NK-92 treated with Interleukin-12 subunit alpha and Interleukin-12 subunit beta, amount 100 ng/mL, for 24 hours (cell line): ENCODE measurements at places on chromosomes 5 and 9.
A peak's percentile ranks its signal among the peaks of the same experiment; 100 is the strongest.

DNA sequence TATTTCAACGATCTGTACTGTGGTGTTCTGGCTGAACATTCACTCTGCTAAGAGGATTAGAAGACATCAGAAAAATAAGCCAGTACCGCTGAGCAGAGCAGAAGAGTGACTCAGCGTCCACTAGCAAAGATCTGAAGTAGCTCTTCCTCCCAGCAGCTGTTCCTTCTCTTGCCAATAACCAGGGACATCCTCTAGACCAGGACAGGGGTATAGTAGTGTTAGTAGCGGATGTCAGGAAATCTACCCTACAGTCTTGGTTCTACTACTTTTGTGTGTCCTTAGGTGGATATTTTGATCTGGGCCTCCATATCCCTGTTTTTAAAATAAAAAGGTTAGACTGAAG, 103.6 kb downstream of the TSSK1B start:
- no peak for DNase-seq

- no peak for DNase-seq
Measured at GRCh38 chr5:151773951-151774350, 2.2 kb downstream of the G3BP1 start.

DNA sequence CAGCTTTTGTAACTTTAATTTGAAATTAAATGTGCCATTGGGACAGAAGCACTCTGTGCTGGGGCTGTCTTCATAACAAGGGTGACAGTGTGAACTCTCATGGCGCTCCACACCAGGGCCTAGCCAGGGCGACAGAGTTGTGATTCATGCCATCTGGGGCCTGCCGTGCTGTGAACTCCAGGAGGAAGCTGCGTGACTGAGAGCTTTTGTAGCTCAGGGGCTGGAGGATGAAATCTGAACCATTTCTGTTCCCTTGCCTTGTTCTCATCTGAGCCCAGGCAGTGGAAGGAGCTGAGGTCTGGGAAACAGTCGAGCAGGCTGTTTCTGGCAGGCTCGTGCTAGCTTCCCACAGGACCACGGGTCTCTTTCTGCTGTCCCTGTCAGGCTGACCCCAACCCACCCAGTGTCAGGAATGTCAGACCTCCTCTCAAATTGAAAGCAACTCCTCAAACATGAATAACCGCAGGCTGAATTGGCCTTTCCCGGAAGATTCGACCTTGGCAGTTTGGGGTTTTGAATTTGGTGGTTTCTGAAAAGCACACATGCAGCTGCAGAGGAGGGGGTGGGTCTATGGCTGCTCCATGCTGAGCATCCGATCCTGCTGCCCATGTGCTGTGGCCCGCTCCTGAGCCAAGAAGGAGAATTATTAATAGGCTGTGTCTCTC, 69.2 kb upstream of the RPS23 start:
- no peak for DNase-seq

- no peak for DNase-seq
Measured at GRCh38 chr9:137383081-137383783, 39.7 kb downstream of the EXD3 start.

DNA sequence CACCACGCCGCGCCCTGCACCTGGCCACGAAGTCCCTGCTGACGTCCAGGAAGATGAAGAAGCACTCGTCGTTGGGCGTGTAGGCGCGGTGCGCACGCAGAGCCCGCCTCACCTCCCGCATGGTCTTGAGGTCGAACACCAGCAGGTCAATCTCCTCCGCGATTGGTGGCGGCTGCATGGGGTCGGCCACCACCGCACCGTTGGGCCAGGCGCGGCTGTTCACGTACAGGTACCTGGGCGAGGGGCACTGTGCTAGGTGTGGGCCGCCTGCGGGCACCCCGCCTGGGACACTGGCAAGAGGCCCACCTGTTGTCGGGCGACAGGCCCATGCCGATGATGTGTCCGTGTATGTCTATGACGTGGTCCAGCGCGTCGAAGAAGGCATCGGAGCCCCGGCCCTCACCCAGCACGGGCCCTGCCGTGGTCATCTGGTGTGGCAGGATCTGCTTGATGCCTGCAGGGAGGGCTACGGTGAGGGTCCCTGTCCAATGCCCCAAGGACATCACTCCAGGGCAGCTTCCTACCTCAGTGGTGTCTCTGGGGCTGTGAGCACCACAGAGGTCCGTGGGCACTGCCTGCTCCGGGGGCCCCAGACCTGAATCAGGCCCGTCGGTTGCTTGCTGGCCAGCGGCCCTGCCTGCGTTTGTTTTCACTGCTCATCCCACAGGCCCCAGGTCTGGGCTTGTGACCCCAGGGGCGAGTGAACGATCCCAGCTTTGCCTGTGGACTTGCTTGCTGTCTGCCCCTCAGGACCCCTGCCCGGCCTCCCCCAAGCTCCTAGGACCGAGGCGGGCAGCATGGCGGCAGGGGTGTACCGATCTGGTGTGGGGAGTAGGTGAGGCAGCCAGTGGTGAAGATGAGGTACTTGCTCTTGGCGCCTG, 3.1 kb downstream of the FBXW5 start:
- DNase-seq, result no peak

DNA sequence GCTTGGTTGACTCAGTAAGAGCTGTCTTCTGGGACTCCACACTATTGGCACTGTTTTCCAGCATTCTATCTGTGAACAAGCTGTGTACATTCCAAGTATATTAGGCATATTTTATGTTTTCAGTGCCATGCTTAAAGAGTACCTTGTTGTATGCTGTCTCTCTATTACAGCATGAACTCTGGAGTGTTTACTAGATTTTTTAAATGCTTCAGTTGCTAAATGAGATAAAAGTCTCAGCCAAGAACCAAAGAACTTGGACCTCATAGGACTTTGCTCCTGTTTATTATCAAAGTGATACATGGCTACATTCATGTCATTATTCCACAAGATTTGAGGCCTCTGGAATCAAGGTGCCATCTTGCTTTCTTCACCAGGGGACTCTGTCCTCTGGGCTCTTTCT, 167.2 kb downstream of the C9orf152 start:
- no peak for DNase-seq

GRCh38 chr5:101658433-101658832, 637.7 kb downstream of the SLCO4C1 start:
- no peak for DNase-seq

DNA sequence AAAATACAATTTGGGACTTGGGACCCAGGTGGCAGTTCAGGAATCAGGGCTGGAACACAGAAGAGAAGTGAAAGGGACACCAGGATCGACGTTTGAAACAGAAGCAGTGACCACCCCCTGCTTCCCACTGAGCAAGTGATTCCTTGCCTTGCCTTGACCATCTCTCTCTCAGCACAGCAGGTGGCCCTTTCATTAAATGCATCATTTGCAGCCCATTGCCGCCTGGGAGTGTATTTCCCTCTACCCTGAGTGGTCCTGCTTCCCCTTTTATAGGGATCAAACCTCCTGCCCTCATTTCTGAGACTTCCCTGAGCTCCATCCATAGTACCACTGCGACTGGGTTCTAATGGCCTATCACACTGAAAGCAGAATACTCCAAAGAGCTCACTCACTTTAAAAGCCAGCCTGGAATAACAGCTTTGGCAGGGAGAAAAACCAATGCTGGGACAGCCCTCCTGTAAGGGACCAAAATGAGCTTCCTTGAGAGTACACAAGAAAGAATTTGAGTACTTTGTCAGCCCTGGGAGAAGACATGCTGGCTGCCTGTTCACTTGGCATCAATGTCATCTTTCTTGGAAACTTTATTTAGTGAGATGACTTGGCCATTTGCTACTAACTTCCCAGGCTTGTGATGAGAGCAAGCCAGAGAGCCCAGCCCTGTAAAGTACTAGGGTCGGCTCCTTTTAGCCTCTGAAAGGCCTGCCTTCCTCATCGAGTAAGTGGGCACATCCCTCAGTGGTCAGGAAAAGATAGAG, 149.7 kb downstream of the SLIT3 start:
- no peak for DNase-seq

GRCh38 chr5:138352722-138353559, 456 bp downstream of the KDM3B start:
- DNase-seq, result peak; percentile 51

GRCh38 chr9:14107977-14108376, 206.0 kb downstream of the NFIB start:
- DNase-seq, result no peak

GRCh38 chr9:88791105-88791805, 200.0 kb upstream of the S1PR3 start:
- DNase-seq, result no peak

DNA sequence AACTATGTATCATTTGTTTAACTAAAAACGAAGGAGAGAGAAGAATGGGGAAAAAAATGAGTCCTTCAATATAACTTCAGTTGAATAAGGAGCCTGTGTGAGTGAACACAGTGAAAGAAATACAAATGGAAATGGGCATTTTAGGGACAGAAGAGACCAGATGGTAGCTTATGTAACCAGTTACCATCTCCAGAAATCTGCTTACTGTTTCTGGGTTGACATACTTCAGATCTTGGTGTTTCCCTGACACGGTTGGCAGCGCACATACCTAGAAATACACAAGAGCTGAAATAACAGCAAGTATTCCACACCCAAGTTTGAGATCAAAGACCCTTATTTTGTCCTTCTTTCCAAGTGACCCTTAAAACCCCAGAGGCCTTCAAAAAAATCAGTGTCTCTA, 14.9 kb upstream of the GFRA3 start:
- no peak for DNase-seq

DNA sequence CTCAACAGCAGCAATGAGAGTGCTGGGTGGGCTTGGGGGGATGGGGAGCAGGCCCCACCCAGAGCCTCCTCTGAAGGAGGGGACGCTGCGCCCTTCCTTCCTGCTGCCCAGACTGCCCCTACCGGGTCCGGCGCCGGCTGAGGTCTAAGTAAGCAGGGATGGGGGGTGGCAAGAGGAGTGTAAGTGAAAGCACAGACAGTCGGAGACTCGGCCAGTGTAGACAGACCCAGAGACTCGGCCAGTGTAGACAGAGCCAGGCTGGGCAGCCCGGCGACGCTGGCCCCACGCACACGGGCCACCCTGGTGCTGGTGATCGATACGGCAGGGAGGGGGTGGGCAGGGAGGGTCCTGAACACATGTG, 7.4 kb upstream of the ENTPD8 start:
- DNase-seq, result no peak

DNA sequence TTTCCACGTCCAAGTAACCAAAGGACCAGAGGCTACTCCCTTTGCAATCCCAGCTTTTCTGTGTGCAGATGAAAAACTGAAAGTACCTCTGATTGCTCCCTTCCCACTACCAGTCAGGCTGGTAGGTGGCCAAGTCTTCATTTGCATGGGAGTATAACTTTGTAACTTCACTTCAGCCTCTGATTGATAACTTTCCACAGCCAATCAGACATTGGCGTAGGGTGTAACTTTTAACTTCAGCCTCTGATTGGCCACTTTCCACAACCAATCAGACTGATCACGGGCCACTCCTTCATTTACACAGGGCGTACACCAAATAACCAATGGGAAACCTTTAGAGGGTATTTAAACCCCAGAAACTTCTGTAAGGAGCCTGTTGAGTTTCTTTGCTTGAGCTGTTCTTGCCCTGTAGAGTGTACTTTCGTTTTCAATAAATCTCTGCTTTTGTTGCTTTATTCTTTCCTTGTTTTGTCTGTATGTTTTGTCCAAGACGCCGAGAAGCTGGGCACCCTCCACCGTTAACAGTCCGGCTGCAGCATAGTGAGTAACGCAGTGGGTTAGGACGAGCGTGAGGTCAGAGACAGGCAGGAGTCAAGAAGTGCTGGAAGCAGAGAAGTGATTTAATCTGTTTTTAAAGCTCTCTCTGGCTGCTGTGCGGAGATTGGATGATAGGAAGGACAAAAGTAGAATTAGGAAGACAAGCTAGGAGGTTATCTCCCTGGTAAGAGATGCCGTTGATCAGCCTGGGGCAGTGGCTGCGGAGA, 3.5 kb upstream of the EXOSC2 start:
- DNase-seq, result no peak

DNA sequence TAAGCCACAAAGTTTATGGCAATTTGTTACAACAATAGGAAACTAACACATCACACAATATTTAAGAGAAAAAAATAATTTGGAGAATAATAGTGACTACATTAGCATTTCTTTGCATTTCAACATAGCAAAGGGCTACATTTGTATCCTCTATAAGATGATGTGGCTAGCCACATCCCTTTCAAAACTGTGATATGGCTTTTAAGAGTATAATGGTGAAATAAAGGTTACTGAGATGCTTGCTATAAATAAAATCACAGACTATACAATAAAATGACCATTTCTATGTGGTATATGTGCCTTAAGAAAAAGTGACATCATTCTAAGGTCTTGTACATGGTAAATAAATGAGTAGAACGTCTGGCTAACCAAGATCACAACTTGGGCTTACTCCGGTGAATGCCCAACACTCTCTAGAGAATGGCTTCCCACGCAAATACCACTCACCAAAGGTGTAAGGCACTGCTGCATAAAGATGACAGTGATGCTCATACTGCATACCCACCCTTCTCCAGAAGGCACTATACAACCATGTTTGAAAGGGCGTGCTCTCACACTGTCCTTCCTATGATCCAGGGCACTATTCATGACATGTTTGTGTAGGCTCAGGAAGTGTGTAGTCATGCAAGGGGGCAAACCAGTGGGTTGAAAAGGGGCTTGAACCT, 286.5 kb downstream of the MLLT3 start:
- DNase-seq, result no peak

DNA sequence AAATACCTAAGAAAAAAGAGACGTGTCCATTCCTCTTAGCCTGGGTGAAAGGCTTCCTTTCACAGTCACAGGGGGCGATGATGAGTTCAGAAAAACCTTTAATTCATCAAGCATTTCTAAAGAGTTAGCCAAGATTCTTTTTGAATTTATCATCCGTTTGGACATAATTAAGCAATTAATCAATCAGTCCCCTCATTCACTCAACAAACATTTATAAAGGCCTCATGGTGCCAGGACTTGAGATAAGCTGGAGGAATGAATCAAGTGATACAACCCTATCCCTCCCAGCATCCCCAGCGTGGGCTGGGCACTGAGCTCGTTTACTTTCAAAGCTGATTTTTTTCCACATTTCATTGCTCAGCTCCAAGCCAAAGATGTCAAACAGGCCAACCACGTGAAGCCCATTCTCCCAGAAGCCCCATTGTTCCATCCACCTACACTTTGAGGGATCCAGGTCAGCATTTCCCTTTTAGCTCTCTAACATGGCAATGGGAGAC, 140.5 kb downstream of the SLIT3 start:
- no peak for DNase-seq

GRCh38 chr5:172626031-172626581, 15.0 kb upstream of the NEURL1B start:
- no peak for DNase-seq

DNA sequence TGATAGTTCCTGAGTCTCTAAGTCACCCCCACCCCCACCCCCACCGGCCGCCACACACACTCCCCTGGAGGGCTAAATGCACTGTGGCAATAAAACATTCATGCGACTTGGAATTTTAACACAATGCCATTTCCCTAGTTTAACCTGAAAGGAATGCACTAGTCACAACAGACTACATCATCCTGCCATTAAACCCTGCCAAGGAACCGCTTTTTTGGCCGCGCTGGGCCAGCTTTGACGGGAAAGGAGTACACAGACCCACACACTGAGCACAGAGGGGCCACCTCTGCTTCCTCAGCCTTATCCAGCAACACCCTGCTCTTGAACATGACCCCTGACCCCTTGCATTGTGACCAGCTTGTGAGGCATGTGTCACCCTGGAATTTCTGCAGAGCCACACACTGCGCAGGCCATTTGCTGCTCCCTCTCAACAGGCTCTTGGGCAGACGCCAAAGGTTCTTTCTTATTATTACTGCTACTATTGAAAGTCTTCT, 165.3 kb downstream of the BNC2 start:
- no peak for DNase-seq
